ENCODE measurements at places on chromosomes 7 and 10.

GRCh38 chr10:75980419-75981002 is 549.1 kb downstream of the LRMDA start:
- DNase-seq = no peak

DNA sequence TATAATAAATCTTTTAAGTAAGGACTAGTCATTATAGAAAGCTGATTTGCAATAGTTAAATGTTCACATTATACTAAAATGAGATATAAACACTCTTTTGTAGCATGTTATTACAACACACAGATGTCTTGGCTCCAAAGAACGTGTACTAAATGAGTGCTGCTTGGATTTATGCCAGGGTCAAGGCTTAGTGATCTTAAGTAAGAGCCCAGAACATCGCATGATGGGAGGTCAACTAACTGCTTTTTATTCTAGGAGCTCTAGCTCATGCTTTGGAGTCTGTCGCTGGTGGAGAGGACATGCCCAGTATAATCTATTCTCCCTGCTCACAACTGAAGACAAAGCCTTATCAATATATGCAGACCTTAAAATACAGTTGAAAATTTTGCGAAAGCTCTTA is 315.1 kb downstream of the BBS9 start:
- DNase-seq = no peak

DNA sequence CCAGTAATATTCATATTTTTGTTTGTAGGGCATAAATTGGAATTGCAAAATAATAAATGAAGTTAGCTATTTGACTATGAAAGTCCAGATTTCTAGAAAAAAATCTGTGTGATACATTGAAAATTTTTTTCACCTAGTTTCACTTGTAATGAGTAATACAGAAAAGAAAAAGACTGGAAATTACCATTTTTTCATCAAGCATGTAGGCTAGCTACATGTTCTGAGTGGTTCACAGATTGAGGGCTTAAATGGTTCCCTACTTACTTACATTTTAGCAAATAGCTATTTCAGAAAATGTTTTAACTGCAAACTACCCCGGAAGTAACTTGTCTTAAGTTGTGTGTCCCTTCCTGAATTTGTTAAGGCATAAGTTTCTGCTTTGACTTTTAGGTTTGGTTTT is 396.0 kb downstream of the PHF14 start:
- DNase-seq = no peak

DNA sequence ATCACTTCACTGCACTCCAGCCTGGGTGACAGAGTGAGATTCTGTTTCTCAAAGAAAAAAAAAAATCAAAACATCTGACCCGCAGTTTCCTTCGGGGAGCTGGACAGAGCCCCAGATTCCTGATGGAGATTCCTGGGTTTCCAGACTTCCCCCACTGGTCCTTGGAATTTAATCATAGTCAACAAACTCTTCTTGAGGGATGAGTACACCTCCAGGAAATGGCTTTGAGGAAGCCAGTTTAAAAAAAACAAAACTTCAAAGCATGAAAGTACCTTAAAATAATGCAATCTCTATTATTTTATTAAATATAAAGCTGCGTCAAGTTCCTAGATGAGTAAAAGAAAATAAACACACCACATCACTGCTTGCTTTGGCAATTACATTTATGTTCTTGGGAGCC is 1.2 kb upstream of the MAD1L1 start:
- DNase-seq = no peak

DNA sequence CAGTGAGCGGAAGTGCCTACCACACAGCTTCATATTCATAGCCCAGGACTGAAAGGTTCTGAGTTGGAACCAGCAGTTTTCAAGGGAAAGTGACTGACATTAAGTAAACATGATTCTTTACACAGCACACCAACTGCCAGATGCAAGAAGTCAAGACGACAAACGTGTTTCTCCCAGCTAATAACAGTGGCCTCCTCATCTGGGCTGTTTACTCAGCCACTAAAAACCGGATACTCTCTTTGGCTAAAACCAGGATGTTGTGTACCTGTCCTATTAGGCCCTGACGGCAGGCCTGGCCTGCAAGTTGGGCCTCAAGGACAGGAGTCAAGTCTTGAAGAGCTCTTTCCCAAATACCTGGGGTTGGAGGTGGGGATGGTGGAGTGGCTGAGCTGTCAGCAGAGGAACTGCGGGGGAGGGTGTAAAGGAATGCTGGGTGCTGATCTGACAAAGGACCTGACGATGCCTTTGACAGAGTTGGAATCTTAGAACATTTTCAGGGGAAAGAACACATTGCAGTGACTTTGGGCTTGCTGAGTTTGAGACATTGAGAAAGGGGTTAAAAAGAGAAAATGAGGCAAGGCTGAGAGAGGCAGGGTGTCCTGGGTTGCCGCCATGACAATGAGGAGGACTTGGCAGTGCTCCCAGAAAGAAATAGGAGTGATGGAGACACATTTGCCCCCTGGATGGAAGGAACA is 57.7 kb downstream of the STEAP1B start:
- no peak for DNase-seq

DNA sequence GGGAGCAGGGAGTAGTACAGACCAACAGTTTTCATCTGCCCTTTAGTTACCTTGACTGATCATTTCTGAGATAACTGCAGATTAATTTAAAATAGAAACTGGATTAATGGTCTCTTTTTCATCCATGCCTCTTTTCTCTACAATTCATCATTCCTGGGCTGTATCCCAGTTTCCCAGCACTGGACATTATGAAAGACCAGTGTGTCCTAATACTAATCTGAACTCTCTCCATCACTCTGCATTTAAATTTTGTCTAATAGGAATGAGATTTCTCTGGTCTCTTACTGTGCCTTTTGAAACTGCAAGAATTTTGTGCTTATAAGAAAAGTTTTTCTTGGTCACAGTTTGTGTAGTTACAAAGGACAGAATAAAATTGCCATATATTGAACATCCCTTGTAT is 12.7 kb downstream of the PLEKHA8 start:
- no peak for DNase-seq

Measured in activated T-cell treated with anti-CD3 and anti-CD28 coated beads for 48 hours (primary cell).